AG09319 (cell line): ENCODE measurements at places on chromosomes 3 and 15.

- DNase-seq: no peak
These were observed 278.8 kb downstream of the FOXP1 start for GRCh38 chr3:71304684-71305083.

DNA sequence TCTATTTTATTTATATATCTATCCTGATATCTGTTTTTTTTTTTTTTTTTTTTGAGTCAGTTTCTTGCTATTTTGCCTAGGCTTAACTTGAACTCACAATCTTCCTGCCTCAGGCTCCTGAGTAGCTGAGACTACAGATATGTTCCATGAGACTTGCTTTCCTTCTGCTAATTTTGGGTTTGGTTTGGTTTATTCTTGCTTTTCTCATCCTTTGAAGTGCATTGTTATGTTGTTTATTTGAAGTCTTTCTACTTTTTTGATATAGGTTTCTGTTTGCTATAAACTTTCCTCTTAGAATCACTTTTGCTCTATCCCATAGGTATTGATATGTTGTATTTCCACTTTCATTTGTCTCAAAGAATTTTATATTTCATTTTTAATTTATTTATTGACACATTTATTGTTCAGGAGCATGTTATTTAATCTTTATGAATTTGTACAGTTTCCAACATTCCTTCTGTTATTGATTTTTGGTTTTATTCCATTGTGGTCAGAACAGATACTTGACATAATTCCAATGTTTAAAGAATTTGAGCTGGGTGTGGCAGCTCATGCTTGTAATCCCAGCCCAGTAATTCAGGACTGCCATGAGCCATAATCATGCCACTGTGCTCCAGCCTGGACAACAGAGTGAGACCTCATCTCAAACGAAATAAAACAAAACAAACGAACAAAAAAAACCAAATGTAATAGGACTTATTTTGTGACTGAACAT, 62.3 kb upstream of the PLSCR4 start:
- peak; percentile 43 for DNase-seq

GRCh38 chr3:64021922-64022321, 1.4 kb downstream of the PSMD6 start:
- DNase-seq: no peak

DNA sequence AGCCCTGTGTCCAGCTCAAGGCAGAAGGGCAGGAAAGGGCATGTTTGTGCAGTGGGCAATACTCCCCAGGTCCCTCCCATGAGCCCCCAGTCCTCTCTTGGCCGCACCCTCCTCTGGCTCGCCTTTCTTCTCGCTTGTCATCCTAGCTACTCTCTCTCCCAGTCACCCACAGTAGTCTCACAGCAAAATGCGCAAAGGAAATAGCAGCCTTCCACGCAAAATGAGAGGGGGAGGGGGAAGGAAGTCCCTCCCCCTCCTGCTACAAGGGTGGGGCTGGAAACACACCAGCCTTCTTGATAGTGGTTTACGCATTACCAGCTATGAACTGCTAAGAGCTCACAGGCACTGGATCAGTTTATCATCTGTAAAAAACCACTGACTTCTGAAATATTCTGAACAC, 83.8 kb downstream of the GADL1 start:
- DNase-seq: no peak

GRCh38 chr3:49389297-49389696, 22.5 kb downstream of the RHOA start:
- DNase-seq: no peak

DNA sequence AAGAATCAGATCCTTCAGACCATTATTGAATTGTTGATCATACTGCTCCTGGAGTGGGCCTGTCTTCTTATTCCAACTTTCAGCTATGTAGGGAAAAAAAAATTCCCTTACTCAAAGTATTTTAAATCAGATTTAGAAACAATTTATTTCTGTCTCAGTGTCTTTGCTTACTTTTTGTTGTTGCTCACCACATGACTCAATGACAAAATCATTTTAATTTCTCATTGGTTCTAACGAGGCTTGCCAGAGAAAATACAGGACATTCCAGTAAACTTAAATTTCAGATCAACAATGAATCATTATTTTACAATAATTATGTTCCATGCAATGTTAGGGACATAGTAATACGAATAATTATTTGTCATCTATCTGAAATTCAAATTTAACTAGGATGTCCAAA, 748.5 kb upstream of the CBLB start:
- no peak for DNase-seq

DNA sequence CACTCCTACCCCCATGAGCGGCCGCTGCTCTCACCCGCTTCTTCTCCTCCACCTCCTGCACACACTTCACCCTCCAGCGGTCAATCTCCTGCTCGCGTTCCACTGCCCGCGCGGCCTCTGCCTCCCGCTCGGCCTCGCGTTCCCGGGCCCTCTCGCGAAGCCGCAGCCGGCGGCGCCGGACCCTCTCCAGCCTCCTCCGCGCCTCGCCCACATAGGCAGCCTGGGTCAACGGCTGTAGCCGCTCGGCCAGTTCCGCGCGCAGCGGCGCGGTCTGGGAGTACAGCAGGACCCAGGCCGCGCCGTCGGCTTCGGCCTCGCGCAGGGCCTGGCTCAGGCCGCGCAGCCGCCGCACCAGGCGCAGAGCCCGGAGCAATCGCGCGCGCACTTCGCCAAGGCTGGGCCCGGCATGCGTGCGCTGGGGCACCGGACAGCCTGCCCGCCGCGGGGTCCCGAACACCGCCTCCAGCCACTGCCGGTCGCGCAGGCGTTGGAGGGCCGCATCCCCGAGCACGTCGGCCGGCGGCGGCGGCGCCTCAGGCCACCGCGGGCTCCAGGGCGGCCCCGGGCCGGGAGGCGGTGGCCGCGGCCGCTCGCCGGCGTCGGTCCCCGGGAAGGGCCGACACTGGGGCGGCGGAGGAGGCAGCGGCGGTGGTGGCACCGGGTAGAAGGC, 595 bp downstream of the PDCD7 start:
- DNase-seq: no peak
